Activated CD4-positive, alpha-beta memory T cell treated with anti-CD3 and anti-CD28 coated beads for 36 hours (primary cell): ENCODE measurements at places on chromosomes 13 and 19.

- no peaks in the 10 kb centered on the region for H3K4me1 ChIP-seq
- no peak overlapping the region for H3K4me3 ChIP-seq
- peaks cover 9% of the 10 kb centered on the region for H3K36me3 ChIP-seq
- peaks cover 4% of the 10 kb centered on the region for H3K27me3 ChIP-seq
- H3K27ac ChIP-seq = no peak overlapping the region
- DNase-seq = no peak
These were observed 42.8 kb upstream of the SLC46A3 start for GRCh38 chr13:28761586-28761985.

GRCh38 chr13:28185256-28185655 lies 46.9 kb downstream of the PAN3 start:
- H3K27ac ChIP-seq = no peak overlapping the region
- DNase-seq = no peak
- no peak overlapping the region for H3K4me3 ChIP-seq
- H3K27me3 ChIP-seq = no peaks in the 10 kb centered on the region
- peaks cover 4% of the 10 kb centered on the region for H3K36me3 ChIP-seq

- no peak for DNase-seq
- peaks cover 14% of the 10 kb centered on the region for H3K4me1 ChIP-seq
- H3K36me3 ChIP-seq = peaks cover 7% of the 10 kb centered on the region
- no peak overlapping the region for H3K27ac ChIP-seq
These were observed 11.2 kb downstream of the STK11 start for GRCh38 chr19:1216756-1217155.

DNA sequence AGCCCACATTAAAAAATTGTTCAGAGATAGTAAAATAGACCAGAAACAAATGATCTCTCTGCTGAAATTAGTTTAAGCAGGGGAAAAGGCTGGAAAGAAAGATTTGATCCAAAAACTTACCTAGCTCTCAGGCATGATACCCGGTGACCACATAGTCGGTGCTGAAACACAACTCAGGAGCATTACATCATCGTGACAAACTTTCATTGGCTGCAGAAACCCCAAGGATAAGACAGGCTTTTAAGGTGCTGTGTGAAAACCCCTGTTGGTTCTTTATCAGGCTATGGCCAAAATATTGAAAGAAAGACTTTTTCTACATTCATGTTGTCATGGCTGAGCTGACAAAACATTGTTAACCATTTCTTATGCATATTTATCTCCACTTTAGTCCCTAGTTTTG lies 171.7 kb upstream of the KLF12 start:
- H3K27me3 ChIP-seq = no peaks in the 10 kb centered on the region
- peaks cover 17% of the 10 kb centered on the region for H3K4me1 ChIP-seq
- peaks cover 4% of the 10 kb centered on the region for H3K36me3 ChIP-seq
- H3K4me3 ChIP-seq = no peak overlapping the region

GRCh38 chr19:3591876-3592613 lies 6.8 kb downstream of the GIPC3 start:
- H3K4me3 ChIP-seq = no peak overlapping the region
- H3K36me3 ChIP-seq = no peaks in the 10 kb centered on the region
- no peak overlapping the region for H3K27ac ChIP-seq
- DNase-seq = no peak

GRCh38 chr19:36041831-36042230 lies 9.2 kb upstream of the CLIP3 start:
- no peak for DNase-seq
- no peak overlapping the region for H3K4me3 ChIP-seq
- H3K27me3 ChIP-seq = no peaks in the 10 kb centered on the region
- H3K27ac ChIP-seq = no peak overlapping the region
- H3K4me1 ChIP-seq = peaks cover 5% of the 10 kb centered on the region
- H3K36me3 ChIP-seq = peaks cover 5% of the 10 kb centered on the region

- H3K27me3 ChIP-seq = no peaks in the 10 kb centered on the region
- H3K36me3 ChIP-seq = no peaks in the 10 kb centered on the region
- H3K27ac ChIP-seq = no peak overlapping the region
- DNase-seq = no peak
- H3K4me1 ChIP-seq = no peaks in the 10 kb centered on the region
These were observed 22.9 kb downstream of the TEX29 start for GRCh38 chr13:111343186-111343805.

DNA sequence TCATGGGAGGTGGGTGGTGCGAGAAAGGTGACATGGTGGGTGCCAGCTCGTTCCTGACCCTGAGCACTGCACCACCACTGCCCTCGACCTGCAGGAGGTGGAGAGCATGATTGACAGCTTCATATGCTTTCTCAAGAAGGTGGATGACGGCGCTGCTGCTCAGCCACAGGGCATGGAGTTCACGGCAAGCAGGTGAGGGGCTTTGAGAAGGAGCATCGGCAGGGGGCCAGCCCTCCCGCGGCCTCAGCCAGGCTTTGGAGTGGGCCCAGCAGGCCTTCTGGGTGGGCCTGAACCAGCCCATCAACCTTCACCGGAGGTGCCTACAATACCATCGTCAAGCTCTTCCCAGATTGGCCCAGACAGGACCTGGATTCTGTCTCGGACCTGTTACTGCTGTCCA lies 18.9 kb upstream of the ZNF14 start:
- H3K4me3 ChIP-seq = no peak overlapping the region
- no peaks in the 10 kb centered on the region for H3K27me3 ChIP-seq
- H3K4me1 ChIP-seq = no peaks in the 10 kb centered on the region
- DNase-seq = no peak
- H3K27ac ChIP-seq = no peak overlapping the region
- H3K36me3 ChIP-seq = no peaks in the 10 kb centered on the region

- DNase-seq = no peak
- H3K4me1 ChIP-seq = peaks cover 8% of the 10 kb centered on the region
- no peak overlapping the region for H3K27ac ChIP-seq
- H3K36me3 ChIP-seq = no peaks in the 10 kb centered on the region
- H3K27me3 ChIP-seq = peaks cover 6% of the 10 kb centered on the region
These were observed 204.9 kb upstream of the KL start for GRCh38 chr13:32811297-32811800.

GRCh38 chr19:44476559-44477408 lies 23.5 kb downstream of the ZNF180 start:
- H3K27me3 ChIP-seq = no peaks in the 10 kb centered on the region
- no peak for DNase-seq
- H3K4me3 ChIP-seq = no peak overlapping the region
- peak overlapping the region; percentile 33 for H3K27ac ChIP-seq

DNA sequence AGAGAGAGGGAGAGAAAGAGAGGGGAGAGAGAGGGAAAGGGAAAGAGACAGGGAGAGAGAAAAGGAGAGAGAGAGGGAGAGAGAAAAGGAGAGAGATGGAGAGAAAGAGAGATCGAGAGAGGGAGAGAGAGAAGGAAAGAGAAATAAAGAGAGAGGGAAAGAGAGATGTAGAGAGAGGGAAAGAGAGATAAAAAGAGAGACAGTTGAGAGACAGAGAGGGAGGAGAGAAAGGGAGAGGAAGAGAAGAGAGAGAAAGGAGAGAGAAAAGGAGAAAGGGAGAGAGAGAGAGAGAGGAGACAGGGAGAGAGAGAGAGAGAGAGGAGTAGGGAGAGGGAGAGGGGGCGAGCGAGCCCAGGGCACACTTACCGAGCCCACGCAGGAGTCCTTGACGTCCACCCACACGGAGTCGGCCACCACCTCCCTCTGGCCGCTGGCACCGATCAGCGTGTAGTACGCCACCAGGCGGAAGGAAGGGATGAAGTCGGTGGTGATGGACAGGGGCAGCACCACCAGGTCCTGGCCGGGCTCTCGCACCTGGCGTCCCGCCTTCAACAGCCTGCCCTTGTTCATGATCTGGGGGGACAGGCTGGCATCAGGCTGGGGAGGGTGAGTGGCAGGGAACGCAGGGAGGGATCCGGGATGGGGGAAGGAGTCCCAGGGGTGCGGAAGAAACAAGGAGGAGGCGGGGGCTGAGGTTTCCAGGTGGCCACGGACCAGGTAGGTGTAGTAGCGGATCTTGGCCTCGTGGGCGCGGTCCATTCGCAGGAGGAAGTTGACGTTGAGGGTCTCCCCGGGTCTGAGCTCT lies 10.0 kb downstream of the C3 start:
- peak; percentile 42 for DNase-seq
- peaks cover 10% of the 10 kb centered on the region for H3K4me1 ChIP-seq
- peaks cover 25% of the 10 kb centered on the region for H3K27me3 ChIP-seq
- H3K4me3 ChIP-seq = no peak overlapping the region

GRCh38 chr19:38932425-38933179 lies 1.9 kb downstream of the MRPS12 start:
- H3K27ac ChIP-seq = no peak overlapping the region
- peaks cover 34% of the 10 kb centered on the region for H3K4me1 ChIP-seq
- peaks cover 27% of the 10 kb centered on the region for H3K36me3 ChIP-seq
- peak; percentile 42 for DNase-seq

DNA sequence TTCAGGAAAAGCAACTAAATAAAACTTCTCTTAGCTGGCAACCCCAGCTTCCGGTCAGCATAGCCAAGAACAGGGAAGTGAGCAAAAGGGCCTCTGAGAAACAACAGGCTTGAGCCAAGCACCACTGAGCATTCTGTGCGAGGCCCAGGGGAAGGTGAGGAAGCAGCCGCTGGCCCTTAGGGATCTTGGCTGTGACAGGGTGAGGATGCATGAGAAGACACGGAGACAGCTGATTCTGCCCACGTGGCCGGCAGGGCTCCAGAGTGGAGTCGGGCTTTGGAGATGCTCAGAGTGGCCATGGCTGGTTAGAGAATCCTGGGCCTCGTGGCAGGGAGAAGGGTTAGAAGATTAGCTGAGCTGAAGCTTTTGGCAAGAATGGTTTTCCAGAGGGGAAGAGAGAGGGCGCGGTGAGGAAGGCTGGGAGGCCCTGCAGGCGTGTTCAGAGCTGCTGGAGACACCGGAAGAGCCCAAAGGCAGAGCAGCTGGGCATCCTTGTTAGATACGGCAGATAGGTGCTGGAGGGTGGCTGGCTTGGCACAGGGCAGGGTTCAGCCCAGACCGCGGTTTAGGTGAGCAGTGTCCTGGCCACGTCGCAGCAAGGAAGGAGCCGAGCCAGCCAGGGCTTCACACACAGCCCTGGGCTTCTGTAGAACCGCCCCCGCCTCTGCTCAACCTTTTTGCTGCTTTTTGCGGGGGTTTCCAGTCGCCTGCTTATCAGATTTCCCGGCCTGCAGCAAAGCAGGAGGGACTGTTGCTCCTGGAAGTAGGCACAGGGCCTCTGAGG lies 17.3 kb downstream of the UPF1 start:
- no peaks in the 10 kb centered on the region for H3K27me3 ChIP-seq
- peaks cover 54% of the 10 kb centered on the region for H3K4me1 ChIP-seq
- peak overlapping the region; percentile 78 for H3K27ac ChIP-seq
- H3K4me3 ChIP-seq = peak overlapping the region; percentile 31
- peak; percentile 75 for DNase-seq

GRCh38 chr13:22287343-22287920 lies 616.6 kb downstream of the FGF9 start:
- H3K27ac ChIP-seq = no peak overlapping the region
- no peak overlapping the region for H3K4me3 ChIP-seq
- peaks cover 14% of the 10 kb centered on the region for H3K27me3 ChIP-seq
- DNase-seq = no peak

DNA sequence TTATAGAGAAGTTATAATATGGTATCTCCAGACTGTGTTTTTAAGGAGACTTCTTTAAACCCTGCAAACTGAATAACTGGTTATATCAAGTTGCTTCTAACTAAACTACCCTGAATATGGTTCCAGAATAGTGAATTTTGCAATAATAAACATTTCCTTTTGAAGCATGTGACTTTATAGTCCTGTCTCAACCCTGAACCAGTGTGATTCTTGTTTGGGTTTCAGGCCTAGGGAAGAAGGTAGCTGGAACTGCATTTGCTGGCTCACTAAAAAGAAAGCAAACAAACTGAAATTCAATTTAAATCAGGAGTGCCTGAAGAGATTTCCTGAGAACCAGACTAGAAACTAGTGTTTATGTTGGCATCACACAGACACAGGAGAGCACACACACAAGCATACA lies 4.9 kb downstream of the ARHGEF7 start:
- H3K27me3 ChIP-seq = peaks cover 33% of the 10 kb centered on the region
- no peak overlapping the region for H3K4me3 ChIP-seq
- H3K27ac ChIP-seq = no peak overlapping the region

DNA sequence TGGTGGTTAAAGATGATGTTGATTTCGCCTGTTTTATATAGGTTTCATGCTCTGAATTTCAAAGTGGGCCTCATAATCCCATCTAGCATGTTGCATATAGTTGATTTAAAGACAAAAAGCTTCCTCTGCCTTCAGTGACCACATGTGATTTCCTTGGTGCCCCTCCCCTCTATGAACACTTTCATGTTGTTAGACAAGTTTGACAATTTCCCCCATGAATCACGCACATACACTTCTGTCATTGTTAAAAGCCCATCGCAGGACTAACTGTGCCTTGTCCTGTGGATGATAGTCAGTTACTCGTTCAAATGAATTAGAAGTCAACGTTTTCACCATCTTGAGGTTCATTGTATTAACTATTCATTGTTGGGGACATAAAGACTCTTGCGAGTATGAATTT lies 6.7 kb downstream of the TNFSF11 start:
- no peak overlapping the region for H3K27ac ChIP-seq
- H3K4me3 ChIP-seq = no peak overlapping the region
- H3K36me3 ChIP-seq = no peaks in the 10 kb centered on the region
- peaks cover 15% of the 10 kb centered on the region for H3K27me3 ChIP-seq

- DNase-seq = no peak
- peaks cover 47% of the 10 kb centered on the region for H3K36me3 ChIP-seq
- H3K27ac ChIP-seq = no peak overlapping the region
- H3K4me3 ChIP-seq = no peak overlapping the region
- peaks cover 38% of the 10 kb centered on the region for H3K4me1 ChIP-seq
- no peaks in the 10 kb centered on the region for H3K27me3 ChIP-seq
These were observed 35.1 kb downstream of the USPL1 start for GRCh38 chr13:30652746-30653386.

DNA sequence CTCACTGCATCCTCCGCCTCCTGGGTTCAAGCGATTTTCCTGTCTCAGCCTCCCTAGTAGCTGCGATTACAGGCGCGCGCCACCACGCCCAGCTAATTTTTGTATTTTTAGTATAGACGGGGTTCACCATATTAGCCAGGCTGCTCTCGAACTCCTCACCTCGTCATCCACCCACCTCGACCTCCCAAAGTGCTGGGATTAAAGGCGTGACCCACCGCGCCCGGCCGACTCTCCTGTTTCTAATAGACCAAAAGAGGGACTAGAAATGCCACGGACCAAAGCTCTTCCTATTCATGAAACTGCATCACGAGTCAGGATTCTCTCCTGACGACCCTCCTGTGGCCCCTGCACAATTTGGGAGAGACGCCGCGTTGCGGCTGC lies 563 bp downstream of the ZNF43 start:
- no peak for DNase-seq
- H3K4me3 ChIP-seq = peak overlapping the region; percentile 95
- no peaks in the 10 kb centered on the region for H3K27me3 ChIP-seq
- peak overlapping the region; percentile 99 for H3K27ac ChIP-seq

GRCh38 chr19:10421240-10422045 lies 1.1 kb downstream of the PDE4A start:
- peak; percentile 60 for DNase-seq
- H3K4me1 ChIP-seq = peaks cover 65% of the 10 kb centered on the region
- H3K27ac ChIP-seq = peak overlapping the region; percentile 38
- peaks cover 3% of the 10 kb centered on the region for H3K36me3 ChIP-seq
- H3K4me3 ChIP-seq = peak overlapping the region; percentile 54
- peaks cover 49% of the 10 kb centered on the region for H3K27me3 ChIP-seq

- no peak for DNase-seq
- peaks cover 3% of the 10 kb centered on the region for H3K27me3 ChIP-seq
- no peaks in the 10 kb centered on the region for H3K36me3 ChIP-seq
- H3K27ac ChIP-seq = no peak overlapping the region
- no peaks in the 10 kb centered on the region for H3K4me1 ChIP-seq
- no peak overlapping the region for H3K4me3 ChIP-seq
These were observed 22.7 kb downstream of the CCNA1 start for GRCh38 chr13:36454987-36455386.
